ENCODE measurements at places on chromosomes 4 and X. TPM values are rescaled to one million over a fixed set of nuclear protein-coding genes. Genes with fewer than 3 reads are reported as not detected.

BGN gene
- total RNA-seq = 27.4 TPM

C1QTNF7 gene
- not detected for total RNA-seq

BEND2 gene
- under 0.01 TPM for total RNA-seq

TKTL1 gene
- total RNA-seq = not detected

JCHAIN gene
- not detected for total RNA-seq

TCEAL1 gene
- total RNA-seq = 20.6 TPM

CXCL10 gene
- 0.14 TPM for total RNA-seq

LPAR4 gene
- total RNA-seq = not detected

UGT2A1 gene
- total RNA-seq = 0.05 TPM

PAK3 gene
- total RNA-seq = 2.6 TPM

PAGE1 gene
- not detected for total RNA-seq

KDR gene
- total RNA-seq = 321 TPM
